ENCODE measurements at places on chromosomes 5 and 9.

DNA sequence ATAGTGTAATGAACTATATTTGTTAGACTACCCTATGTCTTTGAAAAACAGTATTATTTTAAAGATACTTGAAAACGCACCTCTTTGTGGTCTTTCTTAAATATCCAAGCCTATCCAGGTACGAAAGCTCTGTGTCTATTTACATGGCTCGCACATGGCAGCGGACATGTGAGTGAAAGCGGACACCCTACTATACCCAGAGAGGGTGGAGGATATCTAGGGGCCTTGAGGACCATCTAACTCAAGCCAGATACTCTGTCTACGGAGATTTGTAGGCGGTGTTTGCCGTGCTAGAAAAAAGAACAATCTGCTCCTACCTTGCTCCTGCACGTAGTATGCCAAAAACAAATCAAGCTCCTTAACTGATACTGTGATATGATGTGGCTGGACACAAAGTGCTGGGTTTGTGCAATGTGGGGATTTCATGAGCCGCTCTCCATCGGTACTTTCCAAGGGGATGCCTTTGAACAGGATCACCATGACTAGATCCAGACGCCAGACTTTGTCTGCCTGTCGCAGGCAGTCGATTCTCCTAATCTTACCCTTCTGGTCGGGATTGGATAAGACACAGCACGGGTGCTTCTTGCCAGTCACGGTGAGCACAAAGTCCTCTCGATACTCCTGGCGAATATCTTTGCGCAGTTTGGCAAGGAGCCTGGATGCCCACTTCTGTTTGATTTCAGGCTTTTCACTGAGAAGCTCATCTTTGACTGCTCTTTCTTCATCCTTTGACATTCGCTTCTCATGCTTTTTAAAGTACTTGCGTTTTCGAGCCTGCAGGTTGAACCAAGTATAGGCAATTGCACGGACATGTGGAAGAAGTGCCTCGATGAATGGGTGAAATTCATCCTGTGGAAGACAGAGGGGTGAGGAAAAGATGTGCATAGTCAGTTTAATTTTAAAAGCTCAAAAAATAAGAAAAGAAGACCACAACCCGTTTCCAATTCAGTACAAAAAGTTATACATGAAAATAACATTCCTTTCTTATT lies 7.0 kb downstream of the NFIB start:
- no peak for DNase-seq

DNA sequence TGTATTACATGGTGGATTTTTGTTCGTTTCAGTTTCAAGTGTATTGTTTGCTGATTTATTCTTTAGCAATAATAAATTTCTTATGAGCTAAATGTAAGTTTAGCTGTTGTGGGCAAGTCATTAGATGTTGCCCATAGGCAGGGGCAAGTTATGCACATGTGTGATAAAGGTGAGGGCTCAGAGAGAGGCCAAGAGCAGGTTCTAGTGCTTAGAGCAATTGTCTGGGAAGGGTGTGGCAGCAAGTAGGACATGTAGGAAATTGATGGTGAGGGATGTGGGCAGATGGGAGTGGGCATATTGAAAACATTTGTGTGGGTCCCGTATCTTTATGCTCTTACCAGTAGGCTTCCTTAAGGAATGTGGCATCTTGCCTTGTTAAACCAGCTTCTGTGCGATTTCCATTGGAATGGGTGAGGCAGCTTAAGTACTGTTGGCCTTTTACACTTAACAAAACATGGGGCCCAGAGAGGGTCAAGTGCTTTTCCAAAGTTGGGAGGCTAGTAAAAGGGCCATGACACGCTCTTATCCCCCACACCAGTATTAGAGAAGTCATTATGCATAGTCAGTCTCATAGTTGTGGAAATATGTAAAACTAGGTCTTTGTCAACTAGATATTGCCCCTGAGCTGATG lies 60.6 kb downstream of the KDM4C start:
- no peak for DNase-seq

- DNase-seq = no peak
These were observed 93.2 kb upstream of the GAS1 start for GRCh38 chr9:87040410-87041009.

DNA sequence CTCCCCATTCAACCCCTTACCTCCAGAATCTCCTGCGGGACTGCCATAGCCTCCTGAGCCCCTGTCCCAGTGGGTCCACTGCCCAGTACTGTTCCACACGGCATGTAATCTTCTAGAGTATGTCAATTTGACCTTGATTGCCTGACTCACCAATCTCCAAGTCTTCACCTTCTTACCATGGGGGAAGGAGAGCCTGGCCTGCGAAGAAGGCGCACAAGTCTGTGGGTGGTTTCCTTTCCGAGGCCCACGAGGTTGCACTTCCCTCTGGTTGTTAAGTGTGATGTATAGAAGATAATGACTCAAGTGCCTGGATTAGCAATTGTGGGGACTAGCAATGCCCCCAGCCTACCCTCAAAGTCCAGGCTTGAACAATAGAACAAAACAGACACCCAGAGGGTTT lies 8.1 kb upstream of the TENT4A start:
- no peak for DNase-seq
